ENCODE measurements at places on chromosomes 13 and 19.
A peak's percentile ranks its signal among the peaks of the same experiment; 100 is the strongest.

DNA sequence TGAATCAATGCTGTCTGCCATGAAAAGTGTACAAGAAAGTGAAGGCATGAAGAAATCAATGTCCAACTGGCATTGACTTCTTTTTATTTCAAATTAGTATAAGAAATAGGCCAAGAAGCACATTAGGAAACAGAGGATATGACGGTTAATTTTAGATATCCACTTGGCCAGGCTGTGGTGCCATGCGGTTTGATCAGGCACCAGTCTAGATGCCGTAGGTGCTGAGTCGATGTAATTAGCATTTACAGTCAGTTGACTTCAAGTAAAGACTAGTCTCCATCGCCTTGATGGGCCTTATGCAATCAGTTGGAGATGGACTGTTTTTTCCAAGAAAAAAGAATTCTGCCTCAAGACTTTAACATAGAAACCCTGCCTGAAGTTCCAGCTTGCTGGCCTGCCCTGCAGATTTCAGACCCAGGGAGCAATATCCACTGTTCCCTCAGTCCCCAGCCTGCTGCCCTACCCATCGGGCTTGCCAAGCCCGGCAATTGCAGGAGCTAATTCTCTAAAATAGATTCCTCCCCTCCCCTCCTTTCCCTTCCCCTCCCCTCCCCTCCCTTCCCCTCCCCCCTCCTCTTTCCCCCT is 120.5 kb upstream of the PEG3 start:
- no peak for DNase-seq

- no peak for DNase-seq
These were observed 5.6 kb upstream of the FOSB start for GRCh38 chr19:45462174-45462573.

- DNase-seq, result no peak
These were observed 185.8 kb upstream of the TSHZ3 start for GRCh38 chr19:31534786-31535657.

DNA sequence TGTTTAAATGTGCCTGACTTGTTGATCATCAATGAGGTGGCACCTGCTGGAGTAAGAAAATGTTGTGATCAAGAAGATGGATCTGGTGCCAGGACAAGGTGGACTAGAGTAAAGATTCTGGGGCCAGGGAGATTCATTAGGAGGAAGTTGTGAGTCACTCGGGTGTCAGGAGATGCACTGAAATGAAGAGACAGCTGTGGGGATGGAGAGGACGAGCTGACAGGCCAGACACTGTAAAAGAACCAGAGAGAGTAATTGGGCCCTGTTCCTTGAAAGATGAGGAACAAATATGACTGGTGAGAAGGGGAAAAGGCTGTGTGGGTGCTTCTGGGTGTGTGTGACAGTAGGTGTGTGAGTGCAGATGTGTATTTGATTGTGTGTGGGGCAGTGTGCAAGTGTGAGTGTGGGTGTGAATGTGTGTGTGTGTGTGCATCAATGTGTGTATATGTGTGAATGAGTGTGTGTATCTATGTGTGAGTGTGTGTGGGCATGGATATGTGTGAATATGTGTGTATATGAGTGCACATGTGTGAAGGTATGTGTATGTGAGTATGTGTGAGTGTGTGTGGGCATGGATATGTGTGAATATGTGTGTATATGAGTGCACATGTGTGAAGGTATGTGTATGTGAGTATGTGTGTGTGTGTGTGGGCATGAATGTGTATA is 260.5 kb downstream of the RFC3 start:
- DNase-seq, result no peak

DNA sequence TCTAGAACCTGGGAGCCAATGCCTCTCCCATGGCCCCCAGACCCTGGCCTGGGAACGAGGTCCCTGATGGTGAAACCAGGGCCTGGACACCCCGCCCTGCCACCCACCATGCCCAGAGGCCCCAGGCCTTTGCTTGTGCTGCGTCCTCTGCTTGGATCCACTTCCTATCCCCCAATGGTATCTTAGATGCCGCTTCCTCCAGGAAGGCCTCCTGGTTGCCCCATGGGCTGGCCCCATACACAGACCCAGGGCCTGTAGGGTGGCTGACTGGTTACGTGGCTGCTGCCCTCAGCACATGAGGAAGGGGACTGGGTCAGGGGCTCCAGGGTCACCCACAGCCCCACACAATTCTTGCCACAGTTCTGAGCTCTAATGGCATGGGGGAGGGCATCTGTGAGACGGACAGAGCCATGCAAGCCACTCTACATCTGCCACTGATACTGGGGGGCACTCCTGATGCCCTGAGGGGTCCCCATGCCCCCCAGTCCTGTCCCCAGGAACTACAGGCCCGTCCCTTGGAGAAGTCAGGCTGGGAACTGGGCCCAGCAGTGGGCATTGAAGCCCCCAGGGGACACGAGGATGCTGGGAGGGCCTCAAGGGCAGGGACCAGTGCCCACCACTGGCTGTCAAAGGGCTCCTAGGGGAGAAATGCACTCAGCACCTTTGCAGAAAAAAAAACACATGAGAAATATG is 5.0 kb downstream of the RPL36 start:
- DNase-seq, result no peak

GRCh38 chr13:111508902-111509509 is 188.6 kb downstream of the TEX29 start:
- DNase-seq, result no peak

GRCh38 chr13:72004246-72004645 is 137.2 kb upstream of the DACH1 start:
- peak; percentile 4 for DNase-seq

- DNase-seq, result no peak
These were observed 120.4 kb downstream of the ENOX1 start for GRCh38 chr13:43666403-43666802.

DNA sequence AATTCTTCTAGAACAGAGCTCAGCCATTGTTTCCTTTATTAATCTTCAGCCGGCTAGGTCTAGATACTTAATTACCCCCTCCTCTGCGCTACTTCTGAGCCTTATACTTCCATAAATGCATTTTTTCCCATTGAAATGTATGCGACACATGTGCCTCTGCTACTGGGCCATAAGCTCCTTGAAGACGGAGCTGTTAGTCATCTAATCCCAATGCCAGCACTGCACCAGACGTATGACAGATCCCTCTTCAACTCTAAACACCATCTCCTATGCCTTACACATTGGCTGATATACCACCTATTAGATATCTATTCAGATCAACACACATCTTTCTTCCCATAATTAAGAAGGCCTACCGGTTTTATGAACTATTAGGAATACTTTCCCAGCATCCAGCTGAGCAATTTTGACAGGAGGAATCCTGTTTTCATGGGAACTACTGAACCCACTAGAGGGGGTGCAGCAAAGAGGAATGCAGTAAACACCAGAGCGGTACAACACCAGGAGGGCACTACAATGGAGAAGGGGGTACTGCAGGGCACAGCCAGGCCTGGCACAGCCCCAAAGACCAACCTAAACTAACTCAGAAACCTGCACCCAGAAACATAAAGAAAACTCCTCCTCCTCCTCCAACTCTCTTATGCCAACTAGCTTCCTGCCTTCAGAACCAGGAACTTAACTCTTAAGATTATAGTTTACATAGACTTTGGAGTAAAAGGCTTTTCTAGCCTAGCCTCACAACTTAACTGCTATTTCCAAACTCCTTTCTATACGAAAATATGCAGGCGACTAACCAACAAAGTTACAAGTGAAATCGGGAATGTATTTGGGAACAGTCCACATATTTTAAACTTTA is 18.7 kb downstream of the STK24 start:
- no peak for DNase-seq

GRCh38 chr19:48970923-48971395 is 5.8 kb downstream of the FTL start:
- DNase-seq, result peak; percentile 51

- peak; percentile 83 for DNase-seq
These were observed 9.1 kb downstream of the ZNF653 start for GRCh38 chr19:11496391-11497163.

DNA sequence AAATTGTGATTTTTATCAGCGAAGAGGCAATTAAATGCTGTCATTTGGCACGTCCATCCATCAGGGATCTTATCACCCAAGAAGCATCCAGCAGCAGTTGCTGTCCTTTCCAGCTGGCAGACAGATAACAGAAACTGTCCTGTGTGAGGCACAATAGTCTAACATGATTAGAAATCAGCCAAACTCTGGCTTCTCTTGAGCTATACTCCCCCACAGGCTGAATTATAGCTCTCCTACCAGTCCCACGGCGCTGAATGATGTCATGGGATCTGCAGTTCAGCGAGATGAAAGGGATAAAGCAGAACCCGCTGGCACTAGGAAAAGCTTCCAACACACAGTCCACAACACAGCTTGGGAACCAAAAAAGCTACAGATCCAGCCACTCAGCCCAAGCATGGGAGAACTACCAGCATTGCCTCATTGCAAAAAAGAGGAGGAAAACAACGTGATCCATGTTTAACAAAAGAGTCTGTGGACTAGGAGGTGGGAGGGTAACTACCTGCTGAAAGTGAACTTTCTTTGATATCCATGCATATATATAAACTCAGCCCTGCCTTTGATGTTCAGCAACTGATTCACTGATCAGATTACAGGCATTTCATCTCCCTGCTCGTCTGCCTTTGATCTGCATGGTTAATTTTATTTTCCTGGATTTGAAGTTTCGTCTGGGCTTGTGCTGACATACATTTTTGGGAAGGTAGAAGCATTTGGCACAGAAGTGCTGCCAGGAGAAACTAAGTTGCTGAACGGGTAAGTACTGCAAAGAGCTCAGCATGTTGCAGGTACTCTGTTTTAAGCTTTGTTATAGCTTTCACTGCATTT is at the start of gene TNFRSF19:
TNFRSF19 (plus strand) TSS at position 314 of the 822 bp plus-strand sequence. CDS start 19,772 bp downstream, outside the sequence.
- DNase-seq, result peak; percentile 84

- DNase-seq, result peak; percentile 63
These were observed 615.5 kb upstream of the KLHL1 start for GRCh38 chr13:70723732-70724131.

DNA sequence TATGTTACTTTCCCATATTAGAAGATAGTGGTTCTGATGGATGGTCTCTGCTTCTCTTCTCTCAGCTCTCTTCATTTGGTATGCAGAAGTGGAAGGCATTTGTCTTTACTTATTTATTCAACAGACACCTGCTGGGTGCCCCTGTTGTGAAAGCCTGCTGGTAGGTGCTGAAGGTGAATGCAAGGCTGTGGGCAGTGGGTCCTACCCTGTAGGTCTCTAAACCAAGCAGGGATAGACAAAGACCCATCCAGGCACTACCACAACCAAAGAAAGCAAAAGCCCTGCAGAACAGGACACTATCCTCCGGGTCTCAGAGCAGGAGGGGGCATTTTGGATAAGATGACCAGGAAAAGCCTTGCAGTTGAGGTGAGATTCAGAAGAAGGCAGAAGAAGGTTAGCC is 106.1 kb downstream of the STARD13 start:
- DNase-seq, result no peak

DNA sequence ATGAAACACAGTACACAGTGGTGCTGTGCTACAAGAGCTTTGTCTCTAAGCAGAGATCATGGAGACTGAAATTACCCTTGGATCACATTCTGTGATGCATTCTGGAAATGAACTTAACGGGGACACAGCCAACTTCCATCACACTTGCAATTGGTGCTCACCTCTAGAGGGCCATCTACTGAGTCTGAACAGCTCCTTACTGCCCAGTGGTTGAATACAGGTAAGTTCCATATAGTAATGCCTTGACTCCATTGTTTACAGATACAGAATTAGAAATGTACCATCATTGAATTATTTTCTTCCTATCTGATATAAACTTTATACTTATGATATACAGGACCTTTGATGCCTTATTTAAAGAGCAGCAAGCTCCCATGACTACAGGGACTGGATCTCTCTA is 686.4 kb downstream of the PCDH9 start:
- no peak for DNase-seq

DNA sequence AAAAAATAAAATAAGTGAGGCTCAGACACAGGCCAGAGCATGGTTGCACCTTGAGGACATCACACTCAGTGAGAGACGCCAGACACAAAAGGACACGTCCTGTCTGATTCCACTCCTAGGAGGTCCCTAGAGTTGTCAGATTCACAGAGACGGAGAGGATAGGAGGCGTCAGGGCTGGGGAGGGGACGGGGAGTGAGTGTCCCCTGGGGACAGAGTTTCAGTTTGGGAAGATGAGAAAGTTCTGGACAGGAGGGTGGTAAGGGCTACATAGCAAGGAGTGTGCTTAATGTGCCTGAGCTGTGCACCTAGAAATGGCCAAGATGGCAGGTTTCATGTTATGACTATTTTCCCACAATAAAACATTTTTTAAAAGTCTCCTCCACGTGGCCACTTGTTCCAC is 2.2 kb upstream of the GRIN3B start:
- DNase-seq, result no peak

DNA sequence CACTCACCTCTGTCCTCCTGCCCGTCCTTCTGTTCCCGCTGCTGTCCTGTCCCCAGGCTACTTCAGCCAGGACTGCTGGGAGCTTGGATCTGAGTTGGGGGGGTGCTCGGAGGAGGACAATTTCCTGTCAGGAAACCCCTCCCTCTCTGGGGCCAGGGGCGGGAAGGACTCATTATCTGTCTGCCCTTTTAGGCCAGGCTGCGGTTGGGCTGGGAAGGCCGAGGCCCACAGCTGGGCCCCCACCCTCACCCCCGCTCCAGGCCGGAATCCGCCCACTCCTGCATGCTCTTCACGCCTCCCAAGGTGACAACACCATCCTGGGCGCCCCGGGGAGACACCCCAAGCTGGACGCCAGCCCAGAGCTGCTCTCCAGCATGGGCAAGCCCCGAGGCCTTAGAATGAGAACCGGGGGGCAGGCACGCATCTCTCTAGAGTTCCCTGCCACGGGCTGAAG is at the start of gene EXOC3L2:
EXOC3L2 (minus strand) TSS at position 74 of the 454 bp plus-strand sequence. CDS start 6,362 bp downstream, outside the sequence.
- DNase-seq, result no peak

GRCh38 chr13:26899202-26899601 is 138.6 kb upstream of the GPR12 start:
- DNase-seq, result no peak

DNA sequence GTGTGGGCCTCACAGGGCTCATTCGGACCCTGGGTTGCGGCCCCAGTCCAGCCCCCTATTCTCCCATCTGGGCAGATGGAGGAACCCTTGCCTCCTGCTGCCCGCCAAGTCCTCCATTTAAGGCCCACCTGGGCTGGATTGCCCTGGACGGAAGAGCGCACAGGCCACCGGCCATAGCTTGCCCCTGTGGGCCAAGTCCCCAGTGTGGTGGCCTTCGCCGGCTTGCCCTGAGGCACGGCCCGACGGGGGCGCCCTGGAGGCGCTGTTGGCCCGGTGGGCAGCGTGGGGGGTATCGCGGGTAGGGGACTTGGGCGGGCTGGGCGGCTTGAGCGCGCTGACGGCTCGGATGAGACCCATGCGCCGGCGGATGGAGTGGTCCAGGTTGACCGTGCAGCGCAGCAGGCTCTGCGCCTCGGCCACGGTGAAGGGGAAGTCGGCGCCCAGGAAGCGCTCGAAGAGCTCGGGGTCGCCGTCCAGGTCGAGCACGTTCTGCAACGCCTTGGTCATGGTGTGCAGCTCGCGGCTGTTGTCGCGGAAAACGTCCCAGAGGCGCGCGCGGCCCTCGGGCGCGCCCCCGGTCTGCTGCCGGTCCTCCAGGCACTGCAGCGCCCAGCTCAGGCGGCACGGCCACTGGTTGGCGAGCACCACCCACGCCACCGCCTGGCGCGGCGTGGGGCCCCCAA is 8.8 kb downstream of the NKPD1 start:
- no peak for DNase-seq
